GM04503 (cell line): ENCODE measurements at places on chromosomes 11 and 22.

GRCh38 chr11:115104851-115105453 is 399.3 kb downstream of the CADM1 start:
- DNase-seq = no peak

DNA sequence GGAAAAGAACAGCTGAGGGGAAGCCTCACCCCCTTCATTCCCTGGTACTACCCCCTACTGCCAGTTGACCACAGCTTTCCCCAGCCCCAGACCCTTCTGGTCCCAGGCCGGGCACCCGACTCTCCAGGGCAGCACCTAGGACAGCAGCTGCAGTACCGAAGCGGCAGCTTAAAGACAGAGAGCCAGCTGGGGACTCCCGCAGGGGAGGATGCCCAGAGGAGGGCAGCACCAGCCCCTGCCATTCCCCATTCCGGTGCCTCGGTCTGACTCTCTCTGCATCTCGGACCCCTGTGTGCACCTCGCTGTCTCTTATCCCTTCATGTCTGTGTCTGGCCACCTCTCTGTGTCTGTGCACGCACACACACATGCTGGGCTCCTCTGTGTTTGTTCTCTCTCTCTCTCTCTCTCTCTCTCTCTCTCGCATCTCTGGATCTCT is 9.4 kb downstream of the IGSF9B start:
- no peak for DNase-seq

GRCh38 chr22:37376643-37377042 is 50.6 kb downstream of the ELFN2 start:
- DNase-seq = no peak

DNA sequence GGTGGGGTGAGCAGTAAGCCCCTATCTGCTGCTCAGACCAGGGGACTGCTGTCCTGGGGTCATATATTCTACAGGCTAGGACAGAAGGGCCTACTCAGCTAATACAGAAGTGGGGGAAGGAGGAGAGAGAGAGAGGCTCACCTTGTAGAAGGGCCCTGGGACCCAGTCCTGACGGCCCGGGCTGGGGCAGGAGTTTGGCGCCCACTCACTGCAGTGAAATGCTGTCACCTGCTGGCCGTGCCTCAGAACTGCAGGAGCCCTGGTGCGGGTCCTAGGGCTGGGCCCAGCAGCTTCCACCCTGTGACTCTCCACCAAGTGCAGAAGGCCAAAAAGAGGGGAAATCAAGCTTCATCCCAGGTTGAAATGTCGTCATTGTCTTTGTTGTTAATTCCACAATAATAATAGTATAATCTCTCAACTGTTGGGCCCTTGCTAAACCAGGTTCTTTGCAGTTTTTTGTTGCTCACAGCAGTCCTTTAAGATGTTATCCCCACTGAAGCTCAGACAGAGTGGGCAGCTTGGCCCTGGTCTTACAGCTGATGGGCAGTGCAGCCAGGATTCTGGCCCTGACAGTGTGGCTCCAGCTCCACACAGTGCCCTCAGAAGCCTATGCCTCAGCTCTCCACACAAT is 29.6 kb downstream of the TRIM29 start:
- no peak for DNase-seq

GRCh38 chr22:46447906-46448305 is 89.5 kb downstream of the CELSR1 start:
- DNase-seq = no peak

- DNase-seq = no peak
Measured at GRCh38 chr22:40911772-40912171, 39.4 kb upstream of the RBX1 start.

DNA sequence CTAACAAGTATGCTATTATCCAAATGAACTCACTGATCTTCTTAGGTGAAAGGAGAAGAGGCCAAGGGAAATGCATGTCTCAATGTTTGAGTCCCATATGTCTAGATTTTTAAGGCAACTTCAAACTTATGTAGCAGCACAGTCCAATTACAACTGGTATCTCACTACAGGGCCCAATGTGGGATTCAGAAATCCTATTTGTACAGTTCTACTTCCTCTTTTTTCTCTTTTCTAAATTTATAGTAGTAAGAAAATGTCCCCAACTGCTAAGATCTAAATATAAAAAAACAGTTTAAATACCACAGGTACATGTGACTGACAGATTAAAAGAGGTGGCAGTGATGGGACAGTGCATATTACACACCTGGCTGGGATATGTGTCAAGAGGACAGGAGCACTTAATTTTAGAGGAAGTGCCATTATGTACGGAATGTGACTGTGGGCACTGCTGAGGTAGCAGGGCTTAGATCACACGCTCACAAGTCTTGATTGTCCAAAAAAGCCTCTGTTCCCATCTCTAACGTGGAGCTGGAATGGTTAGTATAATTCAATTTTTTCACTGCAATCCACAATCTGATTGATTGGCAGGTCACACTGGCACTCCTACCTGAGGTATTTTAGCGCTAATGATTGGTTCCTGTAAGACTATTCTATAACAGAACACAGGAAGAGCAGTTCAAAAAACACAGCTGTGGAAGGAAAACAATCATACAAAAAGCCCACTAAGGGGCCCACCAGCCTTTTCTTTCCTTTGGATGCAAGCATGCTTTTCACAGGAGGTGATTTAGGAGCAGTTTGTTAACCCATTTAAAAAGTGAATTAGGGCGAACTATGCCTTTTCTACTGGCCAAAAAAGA is 34.6 kb downstream of the APOL5 start:
- DNase-seq = no peak

DNA sequence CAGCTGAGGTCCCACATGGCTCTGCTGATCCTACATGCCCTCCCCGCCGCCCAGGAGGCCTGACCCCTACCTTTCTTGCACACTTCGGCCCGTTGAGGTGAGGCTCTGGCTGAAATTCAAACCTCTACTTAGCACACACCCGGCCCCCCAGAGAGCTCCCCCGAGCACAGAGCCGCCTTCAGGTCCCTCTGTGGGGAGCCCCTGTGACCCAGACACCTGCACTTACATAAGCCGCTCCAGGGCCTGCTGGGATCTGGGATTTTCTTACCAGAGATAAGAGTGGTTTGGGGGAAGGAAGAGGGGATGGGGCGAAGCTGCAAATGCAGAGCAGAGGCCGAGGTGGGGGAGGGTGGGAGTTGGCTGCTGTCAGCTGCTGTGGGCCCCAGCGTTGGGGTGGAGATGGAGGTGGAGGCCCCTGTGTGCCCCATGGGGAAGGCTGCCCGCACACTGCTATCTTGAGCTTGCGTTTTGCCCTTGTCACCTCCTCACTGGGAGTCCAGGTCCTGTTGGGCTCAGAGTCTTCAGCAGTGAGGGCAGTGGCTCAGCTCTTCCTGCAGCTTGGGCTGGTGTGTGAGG is 30.6 kb downstream of the CAPN1 start:
- DNase-seq = no peak

GRCh38 chr11:80168796-80169195 is 728.0 kb upstream of the TENM4 start:
- no peak for DNase-seq

DNA sequence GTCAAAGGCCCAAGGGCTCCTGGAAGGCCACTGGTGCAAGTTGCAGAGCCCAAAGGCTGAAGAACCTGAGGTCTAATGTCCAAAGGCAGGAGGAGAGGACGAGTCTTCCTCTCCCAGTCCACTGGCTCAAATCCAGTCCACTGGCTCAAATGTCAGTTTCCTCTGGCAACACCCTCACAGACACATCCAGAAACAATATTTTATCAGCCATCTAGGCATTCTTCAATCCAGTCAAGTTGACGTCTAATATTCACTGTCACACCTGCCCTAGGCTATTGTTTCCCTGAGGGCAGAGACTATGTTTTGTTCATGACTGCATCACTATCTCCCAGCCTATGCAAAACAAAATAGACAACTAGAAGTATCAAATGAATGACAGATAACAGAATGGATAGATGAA is 148.1 kb downstream of the SPON1 start:
- DNase-seq = no peak

DNA sequence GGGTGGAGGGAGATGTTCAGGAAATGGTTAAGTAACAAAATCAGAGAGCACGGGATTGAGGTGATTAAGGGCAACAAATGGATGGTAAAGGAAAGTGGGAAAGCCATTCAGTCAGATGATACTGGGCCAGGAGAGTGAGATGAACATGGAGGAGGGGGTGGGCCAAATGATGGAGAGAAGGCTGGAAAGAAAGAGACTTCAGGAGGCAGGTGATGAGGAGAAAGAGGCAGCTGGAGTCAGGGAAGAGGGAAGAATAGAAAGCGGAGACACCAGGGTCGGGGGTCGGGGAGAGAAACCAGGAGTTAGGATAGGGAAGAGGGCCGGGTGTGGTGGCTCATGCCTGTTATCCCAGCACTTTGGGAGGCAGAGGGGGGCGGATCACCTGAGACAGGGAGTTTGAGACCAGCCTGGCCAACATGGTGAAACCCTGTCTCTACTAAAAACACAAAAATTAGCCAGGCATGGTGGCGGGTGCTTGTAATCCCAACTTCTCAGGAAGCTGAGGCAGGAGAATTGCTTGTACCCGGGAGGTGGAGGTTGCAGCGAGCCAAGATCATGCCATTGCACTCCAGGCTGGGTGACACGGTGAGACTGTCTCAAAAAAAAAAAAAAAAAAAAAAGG is 4.7 kb upstream of the KDM2A start:
- no peak for DNase-seq

GRCh38 chr11:81839976-81840375 is 893.7 kb downstream of the FAM181B start:
- no peak for DNase-seq

DNA sequence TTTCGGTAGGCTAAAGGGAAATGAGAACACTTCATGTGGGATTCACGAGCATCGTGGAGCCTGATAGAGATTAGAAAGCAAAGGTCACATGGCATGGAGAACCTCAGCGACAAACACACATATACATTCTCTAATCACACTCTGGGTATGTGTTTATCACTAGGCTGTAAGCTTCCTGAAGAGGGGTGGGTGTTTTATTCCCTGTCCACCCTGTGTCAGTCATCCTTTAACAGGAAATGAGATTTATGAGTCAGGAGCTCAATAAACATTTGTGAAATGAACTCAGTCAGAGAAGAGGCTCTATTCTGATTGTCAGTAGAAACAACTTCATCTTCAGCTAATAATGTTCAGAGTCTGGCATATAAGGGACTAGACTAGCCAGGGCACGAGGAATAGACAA is 71.7 kb upstream of the EIF3M start:
- no peak for DNase-seq

DNA sequence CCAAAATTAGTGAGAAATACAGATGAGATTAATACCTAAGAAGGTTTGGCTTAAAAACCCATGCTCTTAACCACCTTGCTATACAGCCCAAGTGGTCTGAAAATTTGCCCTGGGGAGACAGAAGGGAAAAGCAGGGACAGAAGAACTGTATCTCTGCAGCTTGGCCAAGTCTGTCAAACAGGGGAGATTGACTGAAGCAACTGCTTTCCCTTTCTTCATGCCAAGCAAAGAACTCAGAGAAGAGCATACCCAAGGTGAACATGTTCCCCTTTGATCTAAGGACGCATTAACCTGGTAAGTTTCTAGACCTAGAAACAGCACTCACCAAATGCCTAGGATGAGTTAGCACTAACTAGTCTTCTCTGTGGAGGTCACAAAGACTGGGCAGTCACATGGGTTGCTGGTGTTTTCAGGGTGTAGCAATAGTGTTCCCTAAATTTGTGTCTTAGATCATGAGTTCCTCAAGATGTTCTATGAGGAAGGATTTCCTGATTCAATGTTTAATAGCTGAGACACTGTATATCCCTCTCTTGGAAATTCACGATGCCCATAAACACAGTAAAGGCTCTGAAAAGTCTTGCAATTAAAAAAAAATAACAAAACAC is 75.6 kb upstream of the GRAMD1B start:
- DNase-seq = no peak

- DNase-seq = no peak
Measured at GRCh38 chr11:132245403-132246385, 875.3 kb downstream of the NTM start.

GRCh38 chr11:33375688-33376311 is 118.6 kb downstream of the HIPK3 start:
- no peak for DNase-seq

DNA sequence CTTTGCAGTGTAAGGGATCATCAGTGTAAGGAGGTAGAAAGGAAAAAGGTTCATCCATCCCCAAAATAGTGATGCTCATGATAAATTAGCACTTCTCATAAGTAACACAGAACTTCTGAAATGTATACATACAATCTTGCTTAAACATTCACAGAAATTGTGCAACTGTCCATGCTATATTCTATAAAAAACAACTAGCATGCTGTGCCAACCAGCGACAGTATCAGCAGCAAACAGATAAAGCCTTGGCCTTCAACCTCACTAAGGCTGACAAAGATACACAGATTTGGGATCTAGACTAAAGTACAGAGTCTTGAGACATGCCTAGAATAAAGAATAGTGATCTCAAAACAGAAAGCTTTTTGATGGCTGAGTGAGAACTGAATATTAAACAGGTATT is 74.1 kb upstream of the CHRM4 start:
- no peak for DNase-seq

GRCh38 chr11:63939397-63939891 is 642 bp downstream of the NAA40 start:
- no peak for DNase-seq
